ENCODE measurements at places on chromosomes 7 and 10.
A peak's percentile ranks its signal among the peaks of the same experiment; 100 is the strongest.

GRCh38 chr7:28037220-28038010, 143.2 kb downstream of the JAZF1 start:
- peak; percentile 47 for DNase-seq

DNA sequence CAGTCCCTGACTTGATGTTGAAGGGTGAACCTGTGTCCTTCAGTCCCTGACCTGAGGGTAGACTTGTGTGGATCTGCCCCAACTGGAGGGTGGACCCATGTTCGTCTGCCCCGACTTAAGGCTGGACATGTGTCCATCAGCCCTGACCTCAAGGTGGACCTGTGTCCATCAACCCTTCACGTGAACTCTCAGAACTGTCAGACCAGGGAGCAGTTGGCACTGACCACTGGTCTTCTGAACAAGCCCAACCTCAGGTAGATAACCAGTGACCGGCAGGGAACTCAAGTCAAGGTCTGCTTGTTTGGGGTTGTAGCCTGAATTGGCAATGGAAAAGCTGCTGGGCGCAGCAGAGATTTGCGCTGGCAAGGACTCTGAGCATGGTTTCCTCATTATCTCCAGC, 96.5 kb downstream of the ADCY1 start:
- no peak for DNase-seq

- no peak for DNase-seq
These were observed 55.7 kb upstream of the CDK14 start for GRCh38 chr7:90540406-90540805.

DNA sequence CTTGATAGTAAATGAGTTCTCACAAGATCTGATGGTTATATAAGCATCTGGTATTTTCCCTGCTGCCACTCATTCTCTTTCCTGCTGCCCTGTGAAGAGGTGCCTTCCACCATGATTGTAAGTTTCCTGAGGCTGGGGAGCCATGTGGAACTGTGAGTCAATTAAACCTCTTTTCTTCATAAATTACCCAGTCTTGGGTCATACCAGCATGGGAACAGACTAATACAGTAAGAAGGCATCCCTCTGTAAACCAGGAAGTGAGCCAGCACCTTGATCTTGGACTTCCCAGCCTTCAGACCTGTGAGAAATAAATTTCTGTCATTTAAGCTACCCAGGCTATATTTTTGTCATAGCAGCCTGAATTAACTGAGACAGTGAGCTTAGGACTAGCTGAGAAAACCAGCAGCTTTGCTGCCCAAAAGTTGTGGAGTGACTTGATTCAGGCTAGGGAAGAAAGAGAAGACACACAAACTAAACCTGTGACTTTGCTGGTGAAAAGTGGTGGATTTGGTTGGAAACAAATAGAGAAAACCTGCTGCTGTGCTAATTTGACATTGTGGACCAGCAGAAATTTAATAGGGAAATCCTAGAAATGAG, 29.7 kb downstream of the PALS2 start:
- DNase-seq, result no peak

- no peak for DNase-seq
These were observed 204.7 kb downstream of the ADRA2A start for GRCh38 chr10:111281516-111281915.

- no peak for DNase-seq
These were observed 88.7 kb downstream of the TMEM168 start for GRCh38 chr7:112701456-112701855.

GRCh38 chr7:151311294-151311864, 30.2 kb upstream of the NUB1 start:
- peak; percentile 35 for DNase-seq
